ENCODE measurements at places on chromosomes 1 and 21. TPM values are rescaled to one million over a fixed set of nuclear protein-coding genes. Genes with fewer than 3 reads are reported as not detected.

GRCh38 chr1:94592571-94592920, 51.0 kb upstream of the F3 start:
- H3K36me3 ChIP-seq, result no peaks in the 10 kb centered on the region
- H3K4me3 ChIP-seq, result no peak overlapping the region
- peaks cover 16% of the 10 kb centered on the region for H3K4me1 ChIP-seq
- DNase-seq, result no peak
- no peak overlapping the region for H3K27ac ChIP-seq
- no peaks in the 10 kb centered on the region for H3K27me3 ChIP-seq

GRCh38 chr1:33436557-33437285, 5.8 kb upstream of the PHC2 start:
- H3K27me3 ChIP-seq, result no peaks in the 10 kb centered on the region
- H3K27ac ChIP-seq, result no peak overlapping the region
- H3K4me3 ChIP-seq, result no peak overlapping the region
- peaks cover 30% of the 10 kb centered on the region for H3K4me1 ChIP-seq
- no peak for DNase-seq

- no peak overlapping the region for H3K4me3 ChIP-seq
- H3K27me3 ChIP-seq, result peaks cover 65% of the 10 kb centered on the region
- no peaks in the 10 kb centered on the region for H3K4me1 ChIP-seq
- no peak for DNase-seq
- H3K36me3 ChIP-seq, result no peaks in the 10 kb centered on the region
Measured at GRCh38 chr1:37622131-37622530, 12.6 kb downstream of the RSPO1 start.

ACTL8 gene
- not detected for total RNA-seq

DNA sequence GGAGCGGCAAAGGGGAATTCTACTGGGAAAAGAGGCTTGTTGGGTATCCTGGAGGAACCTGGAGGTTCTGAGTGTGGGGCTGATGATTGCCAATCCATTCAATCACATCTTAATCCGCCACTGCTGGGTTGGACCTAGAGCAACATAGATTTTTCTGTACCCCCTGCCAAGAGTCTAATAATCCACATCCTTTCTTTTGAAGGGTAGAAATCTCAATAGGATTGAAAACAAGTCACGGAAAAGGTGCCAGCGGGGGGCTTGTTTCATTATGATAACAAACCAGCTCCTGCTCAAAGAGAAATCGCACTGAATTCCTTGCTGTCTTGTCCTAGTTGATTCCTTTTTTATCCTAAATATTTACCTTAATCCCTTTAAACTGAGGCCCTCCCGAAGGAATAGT, 528.5 kb downstream of the ADGRL2 start:
- no peak for DNase-seq
- H3K27ac ChIP-seq, result no peak overlapping the region
- no peaks in the 10 kb centered on the region for H3K4me1 ChIP-seq
- H3K4me3 ChIP-seq, result no peak overlapping the region

All from SJSA1 (cell line).